ENCODE measurements at places on chromosomes 12 and 14. TPM values are rescaled to one million over a fixed set of nuclear protein-coding genes. Genes with fewer than 3 reads are reported as not detected.

Gene ADAM21
- total RNA-seq = not detected

Gene AMDHD1
- total RNA-seq = 1.1 TPM

Gene MON2
- 30.8 TPM for total RNA-seq

Gene CCDC197
- total RNA-seq = not detected

Gene TTC9
- total RNA-seq = 22.5 TPM

Gene RAD9B
- 0.09 TPM for total RNA-seq

Gene C12orf50
- not detected for total RNA-seq

Gene MIS18BP1
- total RNA-seq = 65.7 TPM

Gene KCNK10
- total RNA-seq = 0.53 TPM

Gene AQP2
- not detected for total RNA-seq

Gene PTPRO
- total RNA-seq = 0.57 TPM

Gene OR4E2
- not detected for total RNA-seq

Gene ZDHHC22
- 38.6 TPM for total RNA-seq

Gene SMIM41
- 0.14 TPM for total RNA-seq

DNA sequence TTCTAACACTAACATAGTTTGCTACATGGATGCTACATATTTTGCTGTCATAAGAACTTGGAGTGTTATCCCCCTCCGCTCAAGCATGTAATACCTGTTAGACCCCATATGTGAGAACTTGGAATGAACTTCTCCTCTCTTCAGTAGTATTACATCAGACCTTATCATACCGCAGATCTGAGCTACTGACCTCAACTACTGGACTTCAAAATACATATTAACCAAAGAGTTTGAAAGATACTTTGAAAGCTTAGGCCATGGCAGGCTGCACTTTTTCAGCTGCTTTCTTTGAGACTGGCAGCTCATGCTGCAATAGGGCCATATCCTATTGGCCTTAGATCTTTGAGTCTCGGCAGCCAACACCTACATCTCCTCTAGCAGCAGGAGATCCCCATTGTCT, 74.8 kb downstream of the EEA1 start:
- 0 out of 2 replicates have a peak, but pooled peaks cover under 1% of the 10 kb centered on the region for H3K4me1 ChIP-seq
- H3K36me3 ChIP-seq = peaks cover 11% of the 10 kb centered on the region
- 0 out of 2 replicates have a peak overlapping the region, but pooled peaks have one; percentile 9 for H3K27ac ChIP-seq
- no peak overlapping the region for H3K4me3 ChIP-seq

GRCh38 chr14:104128981-104129380, 9.4 kb upstream of the KIF26A start:
- no peak overlapping the region for H3K27ac ChIP-seq
- H3K27me3 ChIP-seq = peaks cover 27% of the 10 kb centered on the region
- H3K36me3 ChIP-seq = peaks cover 25% of the 10 kb centered on the region
- no peak for DNase-seq
- no peak overlapping the region for H3K4me3 ChIP-seq
- H3K4me1 ChIP-seq = no peaks in the 10 kb centered on the region

GRCh38 chr12:127594351-127594970, 672.5 kb upstream of the TMEM132C start:
- no peaks in the 10 kb centered on the region for H3K27me3 ChIP-seq
- DNase-seq = peak; percentile 54
- peak overlapping the region; percentile 21 for H3K4me3 ChIP-seq
- H3K27ac ChIP-seq = peak overlapping the region; percentile 97
- H3K36me3 ChIP-seq = no peaks in the 10 kb centered on the region

DNA sequence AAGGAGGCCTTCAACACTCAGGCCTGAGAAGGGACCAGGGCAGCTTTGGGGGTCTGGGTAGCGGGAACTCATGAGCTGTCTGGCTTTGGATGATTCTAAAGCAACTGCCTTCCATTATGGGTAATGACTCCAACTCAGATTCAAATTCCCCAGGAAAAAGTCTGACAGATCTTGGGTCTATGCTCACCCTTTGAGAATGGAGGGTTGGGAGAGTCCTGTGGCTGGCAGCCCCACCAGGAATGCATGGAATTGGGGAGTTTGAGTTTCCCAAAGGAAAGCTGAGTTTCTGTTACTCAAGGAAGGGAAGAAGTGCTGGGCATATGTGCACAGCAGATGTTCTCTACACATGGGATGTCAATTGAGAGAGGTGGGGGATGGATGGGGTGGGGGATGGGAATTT, 22.4 kb upstream of the LTBP2 start:
- H3K4me1 ChIP-seq = peaks cover 35% of the 10 kb centered on the region
- H3K36me3 ChIP-seq = no peaks in the 10 kb centered on the region
- DNase-seq = no peak
- no peaks in the 10 kb centered on the region for H3K27me3 ChIP-seq

GRCh38 chr14:52422650-52423356, 108.7 kb downstream of the PTGER2 start:
- no peak overlapping the region for H3K4me3 ChIP-seq
- no peaks in the 10 kb centered on the region for H3K27me3 ChIP-seq
- no peaks in the 10 kb centered on the region for H3K4me1 ChIP-seq
- H3K27ac ChIP-seq = no peak overlapping the region

GRCh38 chr12:1104088-1104800, 113.2 kb downstream of the ERC1 start:
- H3K36me3 ChIP-seq = no peaks in the 10 kb centered on the region
- no peaks in the 10 kb centered on the region for H3K27me3 ChIP-seq
- peaks cover 31% of the 10 kb centered on the region for H3K4me1 ChIP-seq

GRCh38 chr12:132686825-132687210, 324 bp downstream of the POLE start:
- peaks cover 21% of the 10 kb centered on the region for H3K4me1 ChIP-seq
- H3K27ac ChIP-seq = no peak overlapping the region
- H3K27me3 ChIP-seq = peaks cover 15% of the 10 kb centered on the region
- peaks cover 6% of the 10 kb centered on the region for H3K36me3 ChIP-seq

DNA sequence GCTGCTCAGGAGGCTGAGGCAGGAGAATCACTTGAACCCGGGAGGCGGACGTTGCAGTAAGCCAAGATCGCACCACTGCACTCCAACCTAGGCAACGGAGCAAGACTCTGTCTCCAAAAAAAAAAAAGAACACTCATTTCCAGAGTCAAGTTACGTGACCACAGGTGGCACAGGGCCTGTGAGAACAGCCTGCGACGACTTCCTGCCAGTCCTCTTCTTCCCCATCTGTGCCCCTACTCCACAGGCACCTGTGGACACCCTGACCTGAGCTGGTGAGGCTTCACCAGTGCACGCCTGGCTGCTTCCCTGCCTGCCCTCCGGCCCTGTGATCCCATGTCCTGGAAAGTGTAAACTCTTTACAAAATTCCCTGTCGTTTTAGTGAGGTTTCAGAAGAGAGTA, 77.7 kb downstream of the PPP2R5C start:
- no peak overlapping the region for H3K4me3 ChIP-seq
- no peak for DNase-seq
- H3K36me3 ChIP-seq = no peaks in the 10 kb centered on the region
- peaks cover 25% of the 10 kb centered on the region for H3K4me1 ChIP-seq
- H3K27ac ChIP-seq = peak overlapping the region; percentile 93

DNA sequence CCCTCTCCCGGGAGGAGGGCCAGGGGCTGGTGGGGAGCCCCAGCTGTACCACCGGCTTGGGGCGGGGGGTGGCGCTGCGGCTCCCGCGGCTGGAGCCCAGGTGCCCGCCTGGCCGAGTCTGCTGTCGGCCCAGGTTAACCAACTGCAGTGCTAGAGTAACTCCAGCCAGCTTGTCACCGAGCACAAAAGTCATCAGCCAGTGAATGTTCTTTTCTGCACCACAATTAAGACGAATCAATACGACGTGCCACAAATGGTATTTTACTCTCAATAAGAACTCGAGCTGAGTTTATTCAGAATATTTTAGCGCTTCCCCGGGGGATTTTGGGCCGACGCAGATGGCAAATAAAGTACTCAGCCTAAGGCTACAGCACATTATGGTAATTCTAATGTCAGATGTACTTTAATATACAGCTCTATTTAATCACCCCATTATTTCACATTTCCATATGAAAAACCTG, 83.2 kb downstream of the BCL11B start:
- peaks cover 52% of the 10 kb centered on the region for H3K4me1 ChIP-seq
- no peaks in the 10 kb centered on the region for H3K36me3 ChIP-seq
- no peaks in the 10 kb centered on the region for H3K27me3 ChIP-seq
- 0 out of 2 replicates have a peak overlapping the region, but pooled peaks have one; percentile 57 for H3K27ac ChIP-seq

GRCh38 chr12:121356657-121357056, 4.4 kb upstream of the ANAPC5 start:
- peaks cover 5% of the 10 kb centered on the region for H3K4me1 ChIP-seq
- H3K36me3 ChIP-seq = no peaks in the 10 kb centered on the region
- no peak overlapping the region for H3K27ac ChIP-seq
- DNase-seq = no peak

DNA sequence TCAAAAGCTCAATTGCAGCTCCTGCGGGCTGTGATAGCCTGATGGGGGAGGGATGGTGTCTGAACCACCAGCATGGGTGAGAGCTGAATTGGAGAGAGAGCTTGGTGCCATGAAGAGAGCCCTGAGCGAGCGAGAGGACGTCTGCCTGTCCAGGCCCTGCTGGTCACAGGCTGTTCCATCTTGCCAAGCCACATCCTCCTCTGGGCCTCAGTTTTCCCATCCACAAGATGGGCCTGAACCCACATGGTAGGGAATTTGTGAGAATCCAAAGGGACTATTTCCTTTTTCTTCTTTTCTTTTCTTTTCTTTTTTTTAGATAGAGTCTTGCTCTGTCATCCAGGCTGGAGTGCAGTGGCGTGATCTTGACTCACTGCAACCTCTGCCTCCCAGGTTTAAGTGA, 276.4 kb downstream of the VRK1 start:
- H3K27ac ChIP-seq = no peak overlapping the region
- peaks cover 29% of the 10 kb centered on the region for H3K4me1 ChIP-seq
- no peaks in the 10 kb centered on the region for H3K36me3 ChIP-seq
- no peaks in the 10 kb centered on the region for H3K27me3 ChIP-seq
- DNase-seq = no peak

- H3K4me1 ChIP-seq = no peaks in the 10 kb centered on the region
- H3K27ac ChIP-seq = no peak overlapping the region
- H3K27me3 ChIP-seq = peaks cover 24% of the 10 kb centered on the region
- H3K36me3 ChIP-seq = no peaks in the 10 kb centered on the region
- no peak for DNase-seq
These were observed 10.3 kb upstream of the KCNA1 start for GRCh38 chr12:4899364-4899763.

DNA sequence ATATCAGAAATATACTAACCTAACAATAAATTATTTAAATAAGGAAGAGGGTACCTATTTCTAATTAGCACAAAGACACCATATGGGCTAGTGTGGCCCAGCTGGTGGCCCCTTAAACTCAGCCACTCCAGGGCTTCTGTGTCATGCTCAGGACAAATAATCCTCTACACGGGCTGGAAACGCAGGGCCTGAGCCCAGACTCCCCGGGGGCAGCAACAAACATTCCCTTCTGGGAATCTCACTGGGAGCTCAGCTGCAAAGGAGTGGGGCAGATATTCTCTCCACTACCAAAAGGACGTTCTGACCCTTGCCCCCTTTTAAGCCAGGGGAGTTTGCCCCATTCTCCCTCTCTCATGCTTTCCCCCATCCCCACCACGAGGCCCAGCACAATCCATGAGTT, 43.7 kb upstream of the ELK3 start:
- H3K4me3 ChIP-seq = no peak overlapping the region
- no peaks in the 10 kb centered on the region for H3K36me3 ChIP-seq
- DNase-seq = no peak

GRCh38 chr12:21073129-21073528, 57.9 kb upstream of the SLCO1B1 start:
- H3K36me3 ChIP-seq = no peaks in the 10 kb centered on the region
- H3K27me3 ChIP-seq = no peaks in the 10 kb centered on the region
- H3K27ac ChIP-seq = no peak overlapping the region
- H3K4me1 ChIP-seq = peaks cover 6% of the 10 kb centered on the region
- no peak for DNase-seq

DNA sequence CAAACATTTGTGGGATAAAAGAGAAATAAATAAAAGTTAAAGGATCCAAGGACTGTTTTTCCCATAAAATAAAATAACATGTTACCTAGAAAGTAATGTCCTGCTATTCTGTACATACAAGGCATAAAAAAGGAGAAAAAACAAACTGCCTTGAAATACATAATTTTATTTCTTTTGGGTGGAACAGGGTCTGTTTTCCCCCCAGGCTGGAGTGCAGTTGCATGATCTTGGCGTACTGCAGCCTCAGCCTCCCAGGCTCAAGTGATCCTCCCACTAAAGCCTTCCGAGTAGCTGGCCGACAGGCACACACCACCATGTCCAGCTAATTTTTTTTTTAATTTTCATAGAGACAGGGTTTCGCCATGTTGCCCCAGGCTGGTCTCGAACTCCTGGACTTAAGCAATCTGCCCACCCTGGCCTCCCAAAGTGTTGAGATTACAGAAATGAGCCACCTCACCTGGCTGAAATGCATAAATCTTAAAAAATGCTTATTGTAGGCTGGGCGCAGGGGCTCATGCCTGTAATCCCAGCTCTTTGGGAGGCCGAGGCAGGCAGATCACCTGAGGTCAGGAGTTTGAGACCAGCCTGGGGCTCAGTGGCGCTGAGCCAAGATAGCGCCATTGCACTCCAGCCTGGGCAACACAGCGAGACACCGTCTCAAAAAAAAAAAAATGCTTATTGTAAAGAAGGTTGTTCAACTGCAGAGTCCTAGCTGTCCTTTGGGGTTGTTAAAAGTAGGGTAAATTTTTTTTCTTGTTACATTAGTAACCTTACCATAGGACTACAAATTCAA, 4.1 kb upstream of the TUBA1C start:
- H3K4me3 ChIP-seq = no peak overlapping the region
- no peaks in the 10 kb centered on the region for H3K36me3 ChIP-seq
- no peak for DNase-seq
- H3K27me3 ChIP-seq = no peaks in the 10 kb centered on the region
- H3K27ac ChIP-seq = no peak overlapping the region

DNA sequence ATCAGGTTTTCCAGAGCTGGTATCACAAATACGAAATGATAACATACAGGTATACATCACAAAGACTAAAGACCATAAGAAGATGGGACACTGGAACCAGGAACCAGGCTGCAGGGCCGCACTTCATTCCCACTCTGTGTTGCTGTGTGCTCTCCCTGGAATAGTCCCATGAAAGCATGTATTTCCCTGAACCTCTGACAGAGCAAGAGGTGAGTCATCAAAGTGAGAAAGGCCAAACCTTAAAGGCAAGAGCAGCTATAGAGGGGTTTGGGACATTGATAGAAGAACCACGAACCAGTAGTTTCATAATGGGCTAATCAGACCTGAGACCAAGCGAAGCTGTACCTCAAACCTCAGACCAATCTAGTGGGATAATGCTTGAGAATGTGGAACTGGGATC, 283.0 kb upstream of the PRKD1 start:
- H3K4me1 ChIP-seq = no peaks in the 10 kb centered on the region
- no peaks in the 10 kb centered on the region for H3K27me3 ChIP-seq
- H3K36me3 ChIP-seq = no peaks in the 10 kb centered on the region
- H3K27ac ChIP-seq = no peak overlapping the region

GRCh38 chr12:130540376-130540775, 175.7 kb downstream of the RIMBP2 start:
- no peaks in the 10 kb centered on the region for H3K36me3 ChIP-seq
- no peaks in the 10 kb centered on the region for H3K27me3 ChIP-seq
- H3K4me1 ChIP-seq = peaks cover 6% of the 10 kb centered on the region
- no peak for DNase-seq
- H3K27ac ChIP-seq = no peak overlapping the region

- H3K27me3 ChIP-seq = peaks cover 4% of the 10 kb centered on the region
- no peak for DNase-seq
- H3K36me3 ChIP-seq = peaks cover 70% of the 10 kb centered on the region
- peak overlapping the region; percentile 83 for H3K27ac ChIP-seq
- peak overlapping the region; percentile 96 for H3K4me3 ChIP-seq
These were observed 571 bp downstream of the ZNF891 start for GRCh38 chr12:133129368-133130037.

GRCh38 chr12:97640826-97641225, 178.2 kb downstream of the RMST start:
- H3K27me3 ChIP-seq = no peaks in the 10 kb centered on the region
- H3K27ac ChIP-seq = no peak overlapping the region
- H3K4me1 ChIP-seq = peaks cover 29% of the 10 kb centered on the region
- H3K36me3 ChIP-seq = no peaks in the 10 kb centered on the region
- H3K4me3 ChIP-seq = no peak overlapping the region

GRCh38 chr12:119620490-119620889, 26.9 kb downstream of the TMEM233 start:
- no peak overlapping the region for H3K27ac ChIP-seq
- no peaks in the 10 kb centered on the region for H3K4me1 ChIP-seq
- no peak for DNase-seq
- peaks cover 12% of the 10 kb centered on the region for H3K36me3 ChIP-seq

Measured in WTC11 (cell line).